Stimulated activated CD4-positive, alpha-beta T cell treated with anti-CD3 and anti-CD28 coated beads, Interleukin-4, amount 100 ng/mL, for 48 hours (primary cell): ENCODE measurements at places on chromosomes 2 and 18.
A peak's percentile ranks its signal among the peaks of the same experiment; 100 is the strongest.

DNA sequence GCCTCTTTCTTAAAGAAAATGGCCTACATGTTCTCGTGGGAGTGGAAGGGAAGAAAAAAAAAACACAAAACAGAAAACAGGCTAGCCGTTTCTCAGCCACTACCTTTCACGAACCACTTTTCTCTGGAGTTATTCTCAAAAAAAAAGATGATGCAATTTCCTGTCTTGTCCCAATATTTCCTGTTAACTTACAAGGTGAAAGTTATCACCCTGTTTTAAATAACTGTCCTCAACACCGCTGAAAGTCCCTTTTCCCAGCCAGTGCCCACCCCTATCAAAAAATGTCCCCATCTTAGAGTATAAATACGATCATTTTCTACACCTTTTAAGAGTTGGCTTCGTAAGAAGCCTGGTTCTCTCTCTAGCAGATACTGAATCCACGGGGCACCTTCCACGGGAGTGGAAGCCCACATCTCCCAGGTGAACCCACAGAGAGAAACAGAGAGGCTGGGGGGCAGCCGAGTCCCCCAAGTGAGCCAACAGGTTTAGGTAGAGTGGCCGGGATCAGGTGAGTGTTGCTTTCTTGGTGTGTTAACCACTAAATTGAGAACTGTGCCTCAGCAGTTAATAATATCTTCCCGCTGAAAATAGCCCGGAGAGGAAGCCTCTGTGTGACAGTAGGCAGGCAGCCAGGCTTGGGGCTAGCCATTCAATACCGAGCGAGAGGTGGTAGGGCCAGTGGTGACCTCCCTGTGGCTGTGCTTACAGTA lies 15.9 kb downstream of the SMAD7 start:
- DNase-seq: no peak

DNA sequence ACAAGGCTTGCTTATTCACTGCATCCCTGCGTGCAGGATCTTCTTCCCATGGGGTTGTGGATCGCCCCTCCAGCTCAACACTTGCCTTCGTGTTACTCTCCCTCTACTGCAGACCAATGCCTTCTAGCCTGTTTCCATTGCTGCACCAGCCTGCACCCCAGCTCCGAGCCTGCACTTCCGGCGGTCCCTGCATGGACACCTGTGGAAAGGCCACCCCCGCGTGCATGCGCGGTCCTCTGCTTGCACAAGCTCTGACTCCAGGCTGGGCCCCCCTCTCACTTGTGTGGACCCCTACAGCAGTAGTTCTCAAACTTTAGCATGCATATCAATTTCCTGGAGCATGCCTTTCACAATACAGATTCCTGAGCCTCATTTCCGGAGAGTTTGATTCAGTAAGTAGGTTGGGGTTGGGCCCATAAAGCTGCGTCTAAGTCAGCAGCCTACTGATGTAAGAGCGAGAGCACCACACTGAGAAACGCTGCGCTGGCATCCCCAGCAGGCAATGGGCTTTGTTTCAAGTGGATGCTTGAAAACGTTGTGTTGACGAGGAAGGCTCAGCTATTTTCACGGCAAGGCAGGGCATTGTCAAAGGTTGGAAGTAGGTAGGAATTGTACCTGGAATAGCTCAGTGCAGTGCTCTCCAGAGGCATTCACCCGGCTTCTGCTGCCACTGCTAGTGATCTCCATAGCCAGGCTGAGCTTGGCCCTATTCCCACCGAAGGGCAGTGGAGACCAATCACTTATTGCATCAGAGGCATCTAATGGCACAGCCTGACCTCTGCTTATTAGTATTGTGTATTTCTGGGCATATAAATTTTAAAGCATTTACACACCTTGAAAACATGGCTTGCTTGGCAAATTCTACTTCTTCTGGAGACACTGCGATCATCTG lies 32.6 kb downstream of the CREG2 start:
- DNase-seq: no peak

DNA sequence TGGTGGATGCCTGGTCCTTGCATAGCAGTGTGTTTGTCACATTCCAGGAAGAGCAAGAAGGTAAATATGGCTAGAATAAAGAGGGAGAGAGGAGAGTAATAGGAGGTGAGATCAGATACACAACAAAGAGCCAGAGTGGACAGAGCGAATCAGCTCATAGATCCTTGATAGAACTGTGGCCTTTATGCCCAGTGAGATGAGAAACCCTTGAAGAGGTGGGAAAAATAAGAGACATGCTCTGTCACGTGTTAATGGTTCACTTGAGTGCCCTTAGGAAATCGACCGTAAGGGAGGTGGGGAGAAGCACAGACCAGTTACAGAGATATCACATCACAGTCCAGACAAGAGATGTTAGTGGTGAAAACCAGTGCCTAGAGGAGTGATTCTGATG lies 84.7 kb upstream of the RAB27B start:
- DNase-seq: no peak

DNA sequence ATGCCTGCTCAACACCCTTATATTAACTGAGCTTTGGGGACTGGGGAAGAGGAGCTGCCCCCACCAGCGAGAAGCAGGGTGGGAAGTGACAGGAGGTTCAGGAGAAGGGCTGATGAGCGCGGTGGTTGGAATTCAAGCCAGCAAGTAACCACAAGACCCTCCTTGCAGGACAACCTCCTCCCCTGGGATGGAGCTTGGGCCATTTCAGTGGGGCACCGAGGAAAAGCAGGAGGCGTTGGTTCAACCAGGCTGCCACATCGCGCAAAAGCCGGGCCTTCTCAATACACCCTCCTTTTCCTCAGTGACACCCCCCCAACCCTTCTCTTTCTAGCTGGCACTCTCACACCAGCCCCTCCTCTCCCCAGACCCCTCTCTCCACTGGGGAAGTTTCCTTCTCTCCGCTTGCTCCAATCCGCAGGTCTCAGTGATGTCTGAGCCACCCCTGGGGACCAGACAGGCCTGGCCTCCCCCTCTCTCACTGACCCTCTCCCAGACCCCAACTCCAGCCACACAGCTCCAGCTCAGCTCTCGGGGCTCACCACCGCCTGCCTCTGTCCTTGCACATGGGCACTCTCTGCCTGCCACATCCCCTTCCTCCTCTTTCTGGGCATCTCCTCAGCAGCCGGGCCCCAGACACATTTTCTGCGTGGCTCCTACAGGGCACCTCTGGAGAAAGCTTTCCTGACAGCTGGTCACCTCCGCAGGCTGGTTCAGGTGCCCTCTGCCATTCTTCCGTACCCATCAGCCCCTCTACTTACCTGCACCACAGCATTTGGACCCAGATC lies 44.5 kb downstream of the KCNF1 start:
- DNase-seq: no peak

GRCh38 chr2:167689444-167689843 lies 558.0 kb downstream of the STK39 start:
- DNase-seq: no peak

DNA sequence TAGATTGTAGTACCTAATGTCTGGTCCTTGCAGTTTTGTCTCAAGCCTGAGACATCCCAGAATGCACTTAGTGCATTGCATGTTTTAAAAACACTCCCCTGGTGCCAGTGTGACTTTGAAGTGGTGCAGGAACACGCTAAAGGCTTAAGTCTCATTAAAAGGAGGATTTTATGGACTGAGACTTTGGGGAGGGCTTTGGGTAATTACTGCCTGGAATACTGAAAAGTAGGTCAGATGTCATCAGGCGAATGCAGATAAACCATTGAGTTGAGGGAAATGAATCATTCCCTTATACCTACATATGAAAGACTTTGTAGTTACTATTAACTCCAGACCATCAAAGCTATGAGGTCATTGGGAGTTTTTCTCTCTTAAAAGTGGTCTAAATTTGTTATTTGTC lies 3.0 kb upstream of the OSBPL1A start:
- DNase-seq: no peak

GRCh38 chr18:64983497-64984238 lies 767.1 kb upstream of the CDH7 start:
- no peak for DNase-seq

DNA sequence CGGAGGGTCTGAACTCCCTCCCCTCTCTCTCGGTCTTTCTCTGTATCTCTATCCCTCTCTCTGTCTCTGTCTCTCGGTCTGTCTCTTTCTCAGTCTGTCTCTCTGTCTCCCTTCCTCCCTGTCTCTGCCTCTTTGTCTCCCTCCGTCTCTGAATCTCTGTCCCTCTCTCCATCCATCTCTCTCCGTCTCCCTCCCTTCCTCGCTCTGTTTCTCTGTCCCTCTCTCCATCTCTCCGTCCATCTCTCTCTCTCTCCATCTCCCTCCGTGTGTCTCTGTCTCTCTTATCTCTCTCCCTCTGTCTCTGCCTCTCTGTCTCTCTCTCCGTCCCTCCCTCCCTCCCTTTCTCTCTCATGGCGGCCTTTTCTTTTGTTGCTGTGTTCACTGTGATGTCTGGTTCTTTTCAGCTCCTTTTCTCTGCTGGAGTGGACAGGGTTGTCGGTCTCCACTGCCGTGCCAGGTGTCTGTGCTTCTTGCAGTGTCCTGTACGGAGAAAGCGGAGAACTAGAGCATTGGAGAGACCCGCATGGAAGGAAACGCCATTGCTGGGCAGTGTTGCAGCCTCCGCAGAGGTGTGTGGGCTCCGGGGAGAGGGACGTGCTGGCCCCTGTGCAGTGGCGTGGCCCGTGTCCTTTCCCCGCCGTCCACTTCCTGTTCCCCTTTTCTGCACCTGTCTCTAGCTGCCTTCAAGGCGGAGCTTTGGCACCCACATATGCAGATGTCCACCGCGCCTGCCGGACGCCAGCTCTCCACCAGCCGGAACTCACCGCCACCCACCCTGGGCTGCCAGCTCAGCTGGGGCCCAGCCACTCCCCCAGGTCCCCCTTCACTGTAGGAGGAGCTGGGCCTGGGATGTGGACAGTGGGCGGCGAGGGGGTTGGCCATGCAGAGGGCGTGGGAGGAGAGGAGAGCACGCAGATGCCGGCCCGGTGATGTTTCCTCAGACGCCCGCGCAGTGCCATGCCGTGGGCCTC lies 113.1 kb downstream of the NFATC1 start:
- DNase-seq: no peak

GRCh38 chr2:150679456-150680120 lies 192.1 kb upstream of the RND3 start:
- no peak for DNase-seq

- DNase-seq: no peak
Observed at GRCh38 chr2:102069311-102069974, 73.1 kb upstream of the IL1R1 start.

DNA sequence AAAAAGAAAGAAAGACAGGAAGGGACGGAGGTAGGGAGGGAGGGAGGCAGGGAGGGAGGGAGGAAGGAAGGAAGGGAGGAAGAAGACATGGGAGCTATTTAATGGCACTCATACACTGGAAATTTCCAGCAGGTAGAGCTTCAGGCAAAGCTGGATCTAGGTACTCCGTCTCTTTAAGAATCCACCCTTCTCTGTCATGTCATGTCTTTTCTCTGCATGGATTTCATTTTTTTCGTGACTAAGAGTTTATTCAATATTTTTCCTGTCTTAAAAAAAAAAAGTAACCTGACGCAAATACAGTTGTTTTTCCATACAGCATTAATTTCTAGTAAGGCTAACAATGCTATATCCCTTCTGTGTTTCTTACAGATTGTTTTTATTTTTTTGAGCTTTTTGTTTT lies 56.3 kb upstream of the MCFD2 start:
- DNase-seq: no peak

DNA sequence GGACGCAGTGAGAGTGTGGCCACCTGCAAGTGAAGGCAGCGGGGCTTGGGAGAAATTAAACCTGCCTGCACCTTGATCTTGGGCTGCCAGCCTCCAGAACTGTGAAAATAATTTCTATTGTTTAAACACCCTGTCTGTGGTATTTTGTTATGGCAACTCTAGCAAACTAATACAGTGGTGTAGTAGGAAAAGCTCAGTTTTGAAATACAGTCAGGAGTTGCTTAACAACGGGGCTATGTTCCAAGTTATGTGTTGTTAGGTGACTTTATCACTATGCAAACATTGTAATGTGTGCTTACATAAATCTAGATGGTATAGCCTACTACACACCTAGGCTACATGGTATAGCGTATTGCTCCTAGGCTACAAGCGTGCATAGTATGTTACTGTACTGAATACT lies 93.4 kb upstream of the FN1 start:
- no peak for DNase-seq

DNA sequence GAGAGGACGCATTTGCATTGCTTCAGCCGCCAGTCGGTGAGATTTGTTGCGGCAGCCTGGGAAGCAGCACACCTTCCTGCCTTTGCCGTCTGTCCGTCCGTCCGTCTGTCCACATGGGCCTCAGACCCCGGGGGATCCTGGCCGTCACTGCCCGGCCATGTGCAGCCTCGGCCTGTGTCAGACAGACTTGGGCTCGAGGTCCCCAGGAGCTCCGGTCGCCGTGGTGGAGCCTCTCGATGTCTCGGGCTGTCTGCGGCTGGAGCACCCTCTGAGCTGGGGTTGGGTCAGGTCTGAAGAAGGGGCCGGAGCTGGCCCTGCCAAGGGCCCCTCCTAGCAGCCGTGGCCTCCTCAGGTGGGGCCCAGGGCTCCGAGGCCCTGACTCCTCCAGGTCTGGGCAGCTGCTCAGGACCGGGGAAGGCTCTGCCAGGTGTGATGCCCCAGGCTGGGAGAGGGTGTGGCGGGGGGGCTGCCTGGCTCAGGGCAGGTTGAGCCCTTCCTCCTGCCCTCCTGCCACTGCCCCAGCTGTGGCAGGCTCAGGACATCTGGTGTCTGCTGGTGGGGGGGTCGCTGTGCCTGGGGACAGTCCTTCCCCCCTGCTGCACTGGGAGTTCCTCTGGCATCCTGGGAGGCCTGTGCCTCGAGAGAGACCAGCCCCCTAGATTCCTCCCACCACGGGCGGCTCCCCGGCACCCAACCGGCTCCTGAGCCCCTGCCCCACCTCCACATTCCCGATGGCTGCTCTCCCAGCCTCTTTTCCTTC lies 11.8 kb downstream of the NEU4 start:
- DNase-seq: no peak

DNA sequence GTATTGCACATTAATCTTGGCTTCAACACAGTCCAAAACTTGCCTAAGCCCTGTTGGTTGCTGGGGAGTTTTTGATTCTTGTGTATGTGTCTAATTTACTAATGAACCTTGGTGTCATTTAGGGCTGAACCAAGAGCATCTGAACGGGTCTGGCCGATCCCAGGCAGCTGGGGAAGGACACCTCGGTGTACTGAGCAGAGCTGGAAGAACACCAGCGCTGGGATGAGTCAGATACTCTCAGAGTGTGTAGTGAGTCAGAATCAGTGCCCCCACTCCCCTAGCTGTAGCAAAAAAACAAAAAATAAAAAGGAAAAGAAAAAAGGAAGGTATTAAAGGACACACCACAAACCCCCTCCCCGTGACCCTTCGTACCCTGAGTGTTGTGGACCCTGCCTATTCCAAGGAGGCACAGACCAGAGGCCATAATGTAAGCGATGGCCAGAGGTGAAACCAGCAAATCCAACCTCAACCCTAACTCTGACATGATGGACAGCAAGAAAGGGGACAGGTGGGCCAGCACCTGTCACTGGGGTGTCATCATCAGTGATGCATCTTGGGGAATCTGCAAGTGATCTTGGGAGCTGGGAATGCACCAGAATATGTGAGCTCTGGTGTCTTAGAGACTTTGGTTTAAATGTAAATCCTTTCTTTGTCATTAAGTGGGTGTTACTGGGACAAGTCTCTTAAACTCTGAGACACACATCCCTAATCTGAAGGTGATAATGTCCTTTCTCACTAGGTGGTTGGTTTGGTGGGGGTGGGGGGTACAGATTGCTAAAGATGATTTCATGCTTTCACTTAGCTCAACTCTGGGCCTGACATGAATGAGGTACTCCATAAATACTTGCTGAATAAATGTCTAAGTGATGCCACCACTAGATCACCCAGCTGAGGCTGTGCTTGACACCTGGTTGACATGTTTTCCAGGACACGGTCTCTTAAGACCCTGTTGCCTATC lies 34.2 kb upstream of the NCOA1 start:
- peak; percentile 3 for DNase-seq
